AG10803 (cell line): ENCODE measurements at places on chromosomes 4 and X.

GRCh38 chr4:119026662-119027444 lies 108.8 kb upstream of the MYOZ2 start:
- DNase-seq = peak; percentile 69

GRCh38 chrX:67917421-67918010 lies 373.7 kb downstream of the AR start:
- DNase-seq = no peak

DNA sequence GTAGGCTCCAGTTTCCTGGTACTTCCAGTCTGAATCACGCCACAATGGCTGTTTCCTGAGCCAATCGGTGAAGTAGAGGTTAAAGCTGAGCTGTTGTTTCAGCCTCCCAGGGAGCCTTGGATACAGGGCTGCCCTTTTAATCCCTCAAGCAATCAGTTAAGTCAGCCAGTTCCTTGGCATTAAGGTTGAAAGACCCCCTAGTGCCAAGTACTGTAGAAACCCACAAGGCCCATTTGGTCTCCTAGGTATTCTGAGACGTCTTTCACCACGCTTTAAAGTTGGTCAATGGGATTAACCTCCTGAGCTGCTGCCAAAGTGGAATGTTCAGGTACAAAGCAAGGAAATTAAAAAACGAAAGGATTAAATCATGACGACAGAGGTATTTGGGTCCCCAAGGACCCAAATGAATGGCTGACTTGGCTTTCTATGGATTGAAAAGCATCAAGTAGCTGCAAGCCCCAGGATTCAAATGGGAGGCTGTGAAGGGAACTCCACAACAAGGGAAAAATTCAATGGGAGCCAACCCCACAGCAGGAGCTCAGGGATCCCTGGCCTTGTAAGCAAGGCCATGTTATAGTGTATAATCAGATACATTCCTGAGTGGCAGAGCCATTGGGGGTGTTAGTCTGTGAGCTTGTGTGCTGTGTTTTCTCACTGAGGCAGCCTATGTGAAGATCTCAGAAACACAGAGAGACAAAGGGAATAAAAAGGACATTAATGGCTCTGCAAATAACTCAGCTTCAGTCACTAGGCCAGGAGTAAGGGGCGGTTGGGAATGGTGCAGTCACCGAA lies 86.0 kb downstream of the ATG4A start:
- no peak for DNase-seq

DNA sequence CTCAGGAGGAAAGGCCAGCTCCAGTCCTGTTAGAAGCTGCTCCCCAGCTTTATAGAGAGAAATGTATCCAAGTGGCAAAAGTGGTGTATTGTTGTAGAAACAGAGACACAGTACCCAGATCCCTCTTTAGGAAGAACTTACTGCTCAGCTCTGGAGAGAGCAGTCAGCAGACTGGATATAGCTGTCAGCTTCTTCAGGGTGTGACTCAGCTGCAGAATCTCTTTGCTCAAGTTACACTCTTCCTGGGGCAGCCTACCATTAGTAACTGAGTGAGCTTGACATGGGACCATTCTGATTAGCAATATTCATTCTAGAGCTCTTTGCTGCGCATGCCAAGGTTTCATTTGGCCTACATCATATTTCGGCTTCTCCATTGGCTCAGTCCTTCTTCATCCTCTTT lies 40.5 kb downstream of the ATP1B4 start:
- no peak for DNase-seq

DNA sequence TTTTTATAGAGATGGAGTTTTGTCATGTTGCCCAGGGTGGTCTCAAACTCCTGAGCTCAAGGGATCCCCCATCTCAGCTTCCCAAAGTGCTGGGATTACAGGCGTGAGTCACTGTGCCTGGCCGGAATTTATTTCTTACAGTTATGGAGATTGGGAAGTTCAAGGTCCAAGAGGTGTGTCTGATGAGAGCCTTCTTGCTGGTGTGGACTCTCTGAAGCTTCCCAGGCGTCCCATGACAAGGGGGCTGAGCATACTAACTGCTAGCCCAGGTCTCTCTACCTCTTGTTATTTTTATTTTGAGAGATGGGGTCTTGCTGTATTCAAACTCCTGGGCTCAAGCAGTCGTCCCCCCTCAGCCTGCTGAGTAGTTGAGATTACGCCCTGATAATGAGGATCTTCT lies 2.9 kb upstream of the NSD2 start:
- no peak for DNase-seq

DNA sequence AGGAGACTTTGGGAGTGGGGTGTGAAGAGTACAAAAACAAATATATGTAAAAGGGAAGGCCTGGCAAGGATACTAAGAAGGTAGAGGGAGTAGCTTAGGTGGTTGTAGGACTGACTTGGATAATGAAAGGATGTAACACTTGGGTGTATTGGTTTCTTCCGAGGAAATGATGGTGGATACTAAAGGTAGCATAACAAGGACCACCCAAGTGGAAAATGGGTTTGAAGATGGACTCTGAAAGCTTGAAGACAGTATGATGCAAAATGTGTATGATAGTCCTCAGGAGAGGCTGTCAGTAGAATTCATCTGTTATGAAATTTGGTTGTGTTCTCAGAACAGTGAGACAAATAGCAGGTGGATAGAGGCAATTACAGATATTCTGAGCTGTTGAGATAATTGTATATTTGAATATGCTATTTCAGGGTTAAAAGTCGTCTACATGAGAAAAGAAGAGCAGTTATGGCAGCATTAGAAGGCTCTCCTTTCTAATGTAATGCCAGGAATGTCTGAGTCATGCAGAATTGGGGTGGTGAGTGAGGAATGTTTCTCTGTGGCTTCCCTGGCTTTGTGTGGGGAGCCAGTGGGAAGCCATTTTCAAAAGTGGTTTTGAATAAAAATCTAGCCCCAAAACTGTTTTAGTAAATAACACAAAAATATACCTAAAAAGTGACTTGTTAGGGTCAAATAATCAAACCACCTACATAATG lies 75.6 kb downstream of the FHIP1A start:
- DNase-seq = peak; percentile 88

- peak; percentile 21 for DNase-seq
These were observed 46.5 kb downstream of the RAI2 start for GRCh38 chrX:17814557-17814956.

DNA sequence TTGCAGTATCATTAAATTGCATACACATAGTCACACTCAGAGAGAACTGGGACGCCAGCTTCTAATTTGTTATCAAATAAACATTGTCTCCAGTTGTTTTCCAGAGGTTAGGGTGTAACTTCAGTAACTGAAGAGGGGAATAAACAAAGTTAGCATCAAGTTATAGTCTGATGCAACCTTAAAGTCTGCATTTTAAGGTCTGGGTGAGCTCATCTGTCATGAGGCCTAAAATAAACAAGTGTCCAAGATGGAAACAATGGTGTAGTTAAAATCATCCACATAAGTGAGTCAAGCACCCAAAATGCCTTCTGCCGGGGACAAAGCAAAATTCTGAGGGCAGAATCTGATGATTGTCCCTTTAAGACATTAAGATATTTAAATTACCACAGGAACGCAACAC lies 70.3 kb upstream of the EMCN start:
- no peak for DNase-seq

GRCh38 chr4:8664976-8665375 lies 72.4 kb downstream of the CPZ start:
- no peak for DNase-seq

DNA sequence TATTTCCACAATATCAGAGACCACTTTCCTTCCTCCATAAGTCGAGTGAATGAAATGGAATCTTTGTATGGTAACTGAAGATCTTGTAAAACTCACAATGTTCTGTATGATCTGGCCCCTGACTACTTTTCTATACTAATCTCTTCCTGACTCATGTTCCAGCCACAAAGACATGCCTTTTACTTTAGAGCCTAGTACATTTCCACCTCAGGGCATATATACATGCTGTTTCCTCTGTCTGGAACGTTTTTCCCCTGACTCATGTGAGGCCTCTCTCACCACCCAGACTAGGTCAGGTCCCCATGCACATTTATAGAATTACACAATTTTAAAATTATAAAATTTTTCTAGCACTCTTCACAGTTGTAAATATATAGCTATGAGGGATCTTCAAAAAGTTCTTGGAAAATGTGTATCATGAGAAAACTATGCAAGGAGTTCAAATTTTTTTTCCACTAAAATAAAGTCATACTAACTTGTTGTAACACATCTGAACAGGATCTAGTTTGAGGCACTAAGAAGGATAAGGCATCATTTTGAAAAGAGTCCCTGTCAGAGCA lies 208.8 kb downstream of the SH2D1A start:
- peak; percentile 71 for DNase-seq
